ENCODE measurements at places on chromosomes 11 and 22. TPM values are rescaled to one million over a fixed set of nuclear protein-coding genes. Genes with fewer than 3 reads are reported as not detected.

DNA sequence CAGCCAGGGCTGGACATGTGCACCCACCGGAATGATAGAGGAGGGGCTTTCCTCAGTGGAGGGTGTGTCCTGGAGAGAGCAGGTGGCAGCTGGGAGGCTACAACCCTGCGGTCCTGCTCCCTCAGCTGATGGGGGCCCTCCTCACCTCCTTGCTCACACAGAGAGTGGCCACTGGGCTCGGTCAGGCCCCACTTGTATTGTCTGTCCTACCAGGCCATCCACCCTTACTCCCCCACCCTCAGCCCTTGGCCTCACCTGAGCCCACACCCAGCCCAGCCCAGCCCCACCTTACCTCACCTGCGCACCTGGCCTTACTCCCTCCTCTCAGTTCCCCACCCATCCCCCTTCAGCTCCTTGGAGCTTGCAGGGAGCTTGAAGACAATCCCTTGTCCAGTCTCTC lies 3.1 kb downstream of the TRPM5 start:
- DNase-seq, result peak; percentile 13
- no peaks in the 10 kb centered on the region for H3K36me3 ChIP-seq

- no peaks in the 10 kb centered on the region for H3K27me3 ChIP-seq
- no peak overlapping the region for H3K4me3 ChIP-seq
- peak; percentile 33 for DNase-seq
- no peaks in the 10 kb centered on the region for H3K4me1 ChIP-seq
Measured at GRCh38 chr11:119714189-119714588, 14.8 kb downstream of the NECTIN1 start.

DNA sequence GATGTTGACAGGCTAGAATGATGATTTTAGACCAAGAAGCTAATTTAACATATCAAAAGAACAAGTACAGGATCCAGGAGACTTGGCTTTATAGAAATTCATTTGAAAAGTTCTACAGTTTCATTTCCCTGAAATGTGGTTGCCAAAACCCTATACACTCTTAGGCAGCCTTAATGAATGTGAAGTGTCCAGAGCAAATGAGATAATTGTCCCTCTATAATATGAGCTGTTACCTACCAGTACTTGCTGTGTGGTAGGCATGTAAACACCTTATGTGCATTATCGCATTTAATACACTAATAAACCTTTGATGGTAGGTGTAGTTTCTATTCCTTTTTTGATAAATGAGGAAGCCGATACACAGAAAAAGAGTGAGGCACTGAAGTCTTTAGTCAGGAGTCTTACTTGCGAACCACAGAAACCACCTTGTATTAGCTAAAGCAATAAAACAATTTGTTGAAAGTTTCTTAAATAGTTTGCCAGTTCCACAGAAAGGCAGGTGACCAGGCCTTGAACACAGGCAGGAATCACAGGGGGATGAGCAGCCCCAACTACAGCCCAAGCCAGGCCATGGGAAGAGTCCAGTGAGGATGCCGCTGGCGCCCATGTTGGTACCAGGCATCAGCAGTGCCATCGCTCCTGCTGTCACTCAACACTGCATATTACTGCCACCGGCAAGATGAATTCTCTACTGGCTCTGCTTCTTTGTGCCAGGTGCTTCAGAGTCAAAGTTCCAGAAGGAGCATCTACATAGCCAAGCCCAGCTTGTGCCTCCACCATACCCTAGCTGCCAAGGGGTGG lies 81.7 kb downstream of the SWAP70 start:
- no peak for DNase-seq
- no peaks in the 10 kb centered on the region for H3K4me1 ChIP-seq
- no peaks in the 10 kb centered on the region for H3K36me3 ChIP-seq
- no peak overlapping the region for H3K27ac ChIP-seq
- H3K4me3 ChIP-seq, result no peak overlapping the region

- H3K27ac ChIP-seq, result no peak within 1 kb of the TSS
- no peaks in the 10 kb centered on the region for H3K36me3 ChIP-seq
- no peaks in the 10 kb centered on the region for H3K27me3 ChIP-seq
- DNase-seq, result peak; percentile 70
- peak within 1 kb of the TSS; percentile 41 for H3K4me3 ChIP-seq
- H3K4me1 ChIP-seq, result no peaks in the 10 kb centered on the region
Measured at GRCh38 chr11:88174709-88175568, at the start of gene RAB38. TSS of gene RAB38 (minus strand) at chr11:88175443. CDS start at chr11:88175384, 59 bp downstream.

GRCh38 chr22:31871480-31871879 lies 72.9 kb upstream of the YWHAH start:
- H3K27ac ChIP-seq, result no peak overlapping the region
- H3K4me1 ChIP-seq, result no peaks in the 10 kb centered on the region
- DNase-seq, result no peak
- no peak overlapping the region for H3K4me3 ChIP-seq
- no peaks in the 10 kb centered on the region for H3K27me3 ChIP-seq
- H3K36me3 ChIP-seq, result peaks cover 22% of the 10 kb centered on the region

DNA sequence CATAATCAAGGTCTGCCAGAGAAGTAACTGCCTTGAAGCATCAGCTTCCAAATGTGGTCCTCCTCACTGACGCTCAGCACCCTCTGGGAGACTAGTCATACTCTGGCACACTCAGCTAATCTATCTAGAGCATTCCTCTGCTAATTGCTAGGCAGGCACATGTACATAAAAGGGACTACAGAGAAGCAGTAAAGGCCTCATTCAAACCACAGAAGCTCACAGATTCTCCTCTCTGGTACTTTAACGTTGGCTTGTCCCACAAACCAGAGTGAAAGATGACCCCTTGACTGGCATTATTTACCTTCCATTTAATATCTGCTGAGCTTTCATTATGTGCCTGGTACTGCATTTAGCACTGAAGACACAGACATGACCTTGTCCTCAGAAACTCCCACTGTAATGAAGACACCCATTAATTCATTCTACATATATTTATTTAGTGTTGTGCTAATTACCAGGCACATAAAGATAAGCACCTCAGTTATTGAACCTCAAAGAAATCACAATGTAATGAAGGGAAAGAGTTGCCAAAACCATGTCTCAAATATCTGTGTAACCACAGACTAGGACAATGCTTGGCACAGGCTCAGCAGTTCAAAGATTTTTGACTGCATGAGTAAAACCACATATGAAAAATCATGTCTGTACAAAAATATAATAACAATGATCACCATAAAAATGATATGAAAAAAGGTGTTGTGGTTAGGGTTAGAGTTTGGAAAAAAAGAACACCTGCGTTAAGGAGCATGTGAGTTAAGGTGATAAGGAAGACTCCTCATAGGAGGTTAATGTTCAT lies 550.4 kb downstream of the DLG2 start:
- no peaks in the 10 kb centered on the region for H3K36me3 ChIP-seq
- H3K4me3 ChIP-seq, result no peak overlapping the region
- H3K4me1 ChIP-seq, result no peaks in the 10 kb centered on the region
- no peak for DNase-seq
- no peak overlapping the region for H3K27ac ChIP-seq
- H3K27me3 ChIP-seq, result no peaks in the 10 kb centered on the region

GRCh38 chr11:130718120-130718519 lies 198.2 kb downstream of the SNX19 start:
- H3K27me3 ChIP-seq, result no peaks in the 10 kb centered on the region
- no peaks in the 10 kb centered on the region for H3K4me1 ChIP-seq
- no peak overlapping the region for H3K4me3 ChIP-seq
- no peak overlapping the region for H3K27ac ChIP-seq
- no peaks in the 10 kb centered on the region for H3K36me3 ChIP-seq

DNA sequence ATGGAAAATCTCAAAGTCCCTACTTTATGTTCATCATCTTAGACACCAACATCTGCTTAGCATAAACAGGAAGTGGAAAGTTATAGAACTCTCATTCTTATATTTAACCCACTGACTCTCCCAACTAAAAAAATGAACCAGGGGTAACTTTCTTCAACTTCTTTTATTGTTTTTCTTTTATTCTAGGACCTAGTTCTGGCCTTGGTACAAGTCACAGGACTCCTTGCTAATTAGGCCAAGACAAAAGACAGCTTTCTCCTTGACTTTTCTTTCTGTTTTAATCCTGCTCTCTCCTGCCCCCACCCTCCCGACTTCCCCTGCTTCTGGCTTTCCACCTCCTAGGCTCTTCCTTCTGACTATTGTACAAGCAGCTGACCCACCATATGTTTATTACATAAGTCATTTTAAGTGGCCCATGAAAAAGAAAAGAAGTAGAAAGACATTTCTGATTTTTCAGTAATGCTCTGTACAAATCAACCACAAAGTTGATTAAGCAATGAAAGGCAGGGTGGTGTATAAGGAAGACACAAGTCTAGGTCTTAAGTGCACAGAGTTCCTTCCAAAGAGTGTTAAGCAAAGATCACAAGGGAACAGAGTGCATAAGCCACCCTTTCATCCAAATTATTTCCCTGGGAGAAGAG lies 18.3 kb downstream of the JAML start:
- DNase-seq, result no peak
- H3K27me3 ChIP-seq, result no peaks in the 10 kb centered on the region
- H3K36me3 ChIP-seq, result no peaks in the 10 kb centered on the region
- H3K4me1 ChIP-seq, result no peaks in the 10 kb centered on the region
- H3K27ac ChIP-seq, result no peak overlapping the region

- H3K27ac ChIP-seq, result no peak overlapping the region
- no peaks in the 10 kb centered on the region for H3K36me3 ChIP-seq
- DNase-seq, result no peak
- no peaks in the 10 kb centered on the region for H3K4me1 ChIP-seq
- H3K4me3 ChIP-seq, result peak overlapping the region; percentile 66
- no peaks in the 10 kb centered on the region for H3K27me3 ChIP-seq
Measured at GRCh38 chr11:111230122-111230465, 15.4 kb upstream of the POU2AF2 start.

DNA sequence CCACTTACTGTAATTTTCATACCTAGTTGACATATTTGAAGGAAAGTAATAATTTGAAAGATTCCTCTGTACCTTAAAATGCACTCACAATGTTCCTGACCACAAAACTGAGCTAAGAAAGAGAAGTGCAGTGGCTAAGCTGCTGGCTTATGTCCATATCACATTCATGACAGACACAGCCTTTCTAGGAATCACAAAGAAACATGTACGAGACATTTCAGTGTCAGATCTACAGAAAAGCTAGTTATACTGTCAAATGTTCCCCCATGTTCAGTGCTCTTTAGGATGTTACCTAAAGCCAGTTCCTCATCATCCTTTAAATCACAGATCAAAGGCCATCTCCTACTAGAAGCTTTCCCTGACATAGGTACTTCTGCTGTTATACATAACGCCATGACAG lies 142.2 kb upstream of the C11orf58 start:
- H3K27me3 ChIP-seq, result no peaks in the 10 kb centered on the region
- no peak overlapping the region for H3K27ac ChIP-seq
- H3K36me3 ChIP-seq, result no peaks in the 10 kb centered on the region
- no peak overlapping the region for H3K4me3 ChIP-seq
- no peak for DNase-seq

GRCh38 chr11:96043291-96043690 lies 119.4 kb upstream of the MTMR2 start:
- DNase-seq, result no peak
- H3K27me3 ChIP-seq, result no peaks in the 10 kb centered on the region
- H3K36me3 ChIP-seq, result no peaks in the 10 kb centered on the region
- peaks cover 6% of the 10 kb centered on the region for H3K4me1 ChIP-seq

GRCh38 chr22:23079814-23080521 lies 9.6 kb downstream of the GNAZ start:
- H3K4me1 ChIP-seq, result peaks cover 10% of the 10 kb centered on the region
- H3K4me3 ChIP-seq, result no peak overlapping the region
- H3K27me3 ChIP-seq, result no peaks in the 10 kb centered on the region
- no peak for DNase-seq
- H3K36me3 ChIP-seq, result no peaks in the 10 kb centered on the region

DNA sequence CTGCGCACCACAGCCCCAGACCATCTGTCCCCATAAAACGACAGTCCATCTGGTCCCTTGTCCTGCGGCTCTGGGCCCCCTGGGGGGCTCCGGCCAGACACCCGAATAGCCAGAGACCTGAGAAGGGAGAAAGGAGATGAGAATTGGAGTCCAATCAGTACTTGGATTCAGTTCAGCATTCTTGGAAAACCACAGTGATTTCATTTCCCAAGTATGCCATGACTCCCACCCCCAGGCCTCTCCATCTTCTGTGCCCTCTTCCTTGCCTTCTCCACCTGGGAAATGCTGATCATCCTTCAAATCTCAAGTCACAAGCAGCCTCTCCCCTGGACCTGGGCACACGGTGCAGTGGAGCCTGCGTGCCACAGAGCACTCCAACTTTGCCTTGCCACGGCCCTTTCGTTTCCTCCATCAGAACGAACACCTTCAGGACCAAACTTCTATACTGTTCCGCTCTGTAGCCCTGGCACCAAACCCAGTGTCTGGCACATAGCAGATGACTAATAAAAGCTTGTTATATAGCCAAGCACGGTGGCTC lies 10.9 kb upstream of the MFNG start:
- H3K27ac ChIP-seq, result no peak overlapping the region
- peaks cover 11% of the 10 kb centered on the region for H3K4me1 ChIP-seq
- H3K4me3 ChIP-seq, result no peak overlapping the region
- no peaks in the 10 kb centered on the region for H3K27me3 ChIP-seq
- DNase-seq, result no peak

GRCh38 chr11:65430406-65431217 lies 8.0 kb downstream of the NEAT1 start:
- peaks cover 7% of the 10 kb centered on the region for H3K4me1 ChIP-seq
- H3K36me3 ChIP-seq, result peaks cover 3% of the 10 kb centered on the region
- DNase-seq, result peak; percentile 17
- H3K4me3 ChIP-seq, result peak overlapping the region; percentile 14
- peak overlapping the region; percentile 100 for H3K27ac ChIP-seq

GRCh38 chr11:82927264-82927880 lies 25.8 kb downstream of the DDIAS start:
- no peak for DNase-seq
- H3K36me3 ChIP-seq, result no peaks in the 10 kb centered on the region
- H3K4me1 ChIP-seq, result no peaks in the 10 kb centered on the region

- peak; percentile 10 for DNase-seq
- H3K27me3 ChIP-seq, result no peaks in the 10 kb centered on the region
- no peak overlapping the region for H3K4me3 ChIP-seq
- H3K4me1 ChIP-seq, result no peaks in the 10 kb centered on the region
- H3K27ac ChIP-seq, result no peak overlapping the region
- H3K36me3 ChIP-seq, result no peaks in the 10 kb centered on the region
Measured at GRCh38 chr11:2797741-2798361, 87.7 kb downstream of the CDKN1C start.

The NCAPH2 gene
- 13.9 TPM for total RNA-seq

The ARVCF gene
- 11.7 TPM for total RNA-seq

The HBD gene
- total RNA-seq, result 29.5 TPM

The RBMXL2 gene
- total RNA-seq, result not detected

The UPK3A gene
- not detected for total RNA-seq

The TSPO gene
- total RNA-seq, result 153 TPM

The JAML gene
- total RNA-seq, result 4.5 TPM

Data from right lobe of liver (tissue), 6 donors.